ENCODE measurements at places on chromosomes 1 and 21. TPM values are rescaled to one million over a fixed set of nuclear protein-coding genes. Genes with fewer than 3 reads are reported as not detected.

MXRA8 gene
- total RNA-seq = 121 TPM

LRRC71 gene
- total RNA-seq = not detected

COL11A1 gene
- total RNA-seq = 1.4 TPM

TEX38 gene
- total RNA-seq = not detected

ALX3 gene
- total RNA-seq = not detected

LRRC41 gene
- total RNA-seq = 63.5 TPM

CLEC20A gene
- total RNA-seq = not detected

BTBD19 gene
- total RNA-seq = 2.9 TPM

SPTA1 gene
- total RNA-seq = 0.14 TPM

DNA sequence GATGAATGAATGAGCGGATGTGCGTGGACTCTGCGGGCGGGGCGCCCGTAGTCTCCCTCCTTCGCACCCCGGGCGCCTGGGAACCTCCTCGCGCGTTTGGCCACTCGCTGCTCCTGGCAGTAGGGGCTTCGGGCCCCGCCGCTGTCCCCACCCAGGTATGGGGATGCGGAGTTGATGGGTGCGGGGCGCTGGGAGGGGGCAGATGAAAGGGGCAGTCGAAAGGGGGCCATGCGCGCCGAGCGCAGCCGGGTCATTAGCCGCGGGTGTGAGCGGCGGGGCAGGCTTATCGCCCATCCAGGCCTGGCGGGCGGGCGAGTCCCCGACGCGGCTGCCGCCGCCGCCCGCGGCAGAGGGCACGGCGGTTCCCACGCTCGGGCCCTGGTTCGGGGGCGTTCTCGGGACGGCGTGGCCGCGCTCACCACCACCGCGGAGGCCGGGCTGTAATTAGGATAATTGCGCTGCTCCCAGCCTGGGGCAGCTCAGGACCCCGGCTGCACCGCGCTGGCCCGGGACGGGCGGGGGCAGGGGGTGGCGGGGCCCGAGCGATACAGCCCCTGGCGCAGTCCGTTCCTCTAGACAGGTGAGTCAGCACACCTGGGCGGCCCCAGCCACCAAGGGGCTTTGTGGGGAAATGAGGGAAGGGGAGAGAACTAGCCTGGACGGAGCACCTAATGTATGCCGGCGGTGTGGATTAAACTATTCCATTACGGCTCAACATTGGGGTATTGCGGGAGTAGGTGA lies 22.1 kb upstream of the CITED4 start:
- DNase-seq = no peak

GRCh38 chr21:36828891-36829515 lies 130.1 kb downstream of the SIM2 start:
- no peak for DNase-seq

DNA sequence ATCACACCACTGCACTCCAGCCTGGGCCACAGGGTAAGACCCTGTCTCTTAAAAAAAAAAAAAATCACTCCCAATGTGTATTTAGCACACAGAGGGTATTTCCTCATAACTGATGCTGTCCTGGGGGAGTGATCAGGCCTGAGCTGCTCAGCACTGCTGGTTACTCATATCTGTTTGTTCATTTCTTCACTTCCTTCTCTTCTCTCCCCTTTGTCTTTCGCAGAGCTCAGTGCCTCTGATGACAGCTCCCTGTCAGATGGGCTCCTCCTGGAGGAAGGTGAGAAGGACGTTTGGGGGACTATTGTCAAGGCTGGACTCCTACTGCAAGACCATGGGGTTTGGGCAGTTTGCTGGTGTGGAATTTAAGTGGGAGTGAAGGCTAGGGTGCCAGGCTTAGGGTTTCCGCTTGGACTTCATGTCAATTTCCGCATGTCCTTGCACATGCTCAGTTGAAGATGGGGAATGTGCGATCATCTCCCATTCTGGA lies 13.0 kb downstream of the INAVA start:
- DNase-seq = peak; percentile 32

DNA sequence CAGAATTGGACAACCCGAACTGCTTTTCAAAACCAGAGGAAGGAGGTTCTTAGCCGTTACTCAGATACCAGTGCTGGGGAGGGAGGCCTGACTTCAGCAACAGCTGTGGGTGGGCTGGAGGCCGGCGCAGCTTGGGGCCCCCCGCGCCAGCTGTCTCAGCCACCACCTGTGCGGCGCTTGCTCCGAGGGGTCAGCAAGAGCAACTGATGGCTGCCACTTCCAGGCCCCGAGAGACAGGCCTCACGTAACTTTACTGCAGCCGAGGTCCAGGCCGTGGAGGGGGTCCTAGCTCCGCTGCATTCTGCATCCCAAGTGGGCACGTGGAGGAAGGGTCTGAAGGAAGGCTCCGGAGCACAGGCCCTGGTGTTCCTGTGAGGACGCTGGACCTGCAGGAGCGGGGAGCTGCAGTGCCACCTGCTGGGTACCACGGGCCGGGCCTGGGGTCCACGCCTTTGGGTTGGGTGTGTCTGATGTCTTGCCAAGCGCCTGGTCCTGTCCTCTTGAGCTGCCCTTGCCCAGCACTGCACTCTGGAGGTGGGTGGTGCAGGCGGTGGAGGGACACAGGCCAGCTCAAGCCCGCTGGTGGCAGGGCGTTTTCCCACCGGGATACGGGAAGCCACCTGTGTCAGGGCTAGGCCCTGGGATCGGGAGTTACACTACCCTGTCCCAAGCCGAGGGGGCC lies 9.8 kb downstream of the THAP3 start:
- peak; percentile 79 for DNase-seq

DNA sequence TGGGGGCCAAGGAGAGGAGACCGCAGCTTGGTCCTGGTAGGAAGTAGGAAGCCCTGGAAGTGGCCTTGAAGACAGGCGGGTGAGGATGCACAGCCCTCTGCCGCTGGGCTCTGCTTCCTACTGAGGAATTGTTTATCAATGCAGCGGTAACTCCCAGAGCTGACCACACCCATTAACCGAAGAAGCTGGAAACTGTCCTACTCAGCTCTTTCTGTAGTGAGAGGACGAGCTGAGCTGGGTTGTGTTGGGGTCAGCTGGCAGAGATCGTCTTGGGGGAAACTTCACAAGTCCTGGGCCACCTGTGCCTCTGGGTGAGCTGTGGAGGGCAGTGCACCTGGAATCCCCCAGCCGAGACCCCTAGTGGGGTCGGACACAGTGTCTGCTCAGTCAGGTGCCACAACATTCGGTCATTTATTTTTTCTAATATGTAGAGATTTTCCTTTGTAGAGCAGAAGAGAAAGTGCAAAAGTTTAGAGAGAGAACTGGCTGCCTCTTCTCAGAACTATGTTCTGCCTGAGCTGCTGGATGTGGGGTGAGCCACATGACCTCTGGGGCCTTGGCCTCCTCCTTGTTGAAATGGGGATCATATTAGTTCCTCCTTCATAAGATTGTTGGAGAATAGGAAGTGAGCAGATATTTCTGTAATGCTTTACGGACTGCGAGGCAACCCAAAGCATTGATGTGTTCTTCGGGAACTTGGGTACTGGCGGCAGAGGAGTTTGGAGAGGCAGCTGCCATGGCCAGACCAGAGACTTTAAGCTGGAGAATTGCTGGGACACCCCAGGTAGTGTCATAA lies 3.6 kb downstream of the NECAP2 start:
- DNase-seq = no peak

GRCh38 chr1:196515904-196516303 lies 92.3 kb downstream of the KCNT2 start:
- DNase-seq = no peak

- no peak for DNase-seq
Measured at GRCh38 chr1:89975540-89976125, 19.3 kb upstream of the ZNF326 start.

DNA sequence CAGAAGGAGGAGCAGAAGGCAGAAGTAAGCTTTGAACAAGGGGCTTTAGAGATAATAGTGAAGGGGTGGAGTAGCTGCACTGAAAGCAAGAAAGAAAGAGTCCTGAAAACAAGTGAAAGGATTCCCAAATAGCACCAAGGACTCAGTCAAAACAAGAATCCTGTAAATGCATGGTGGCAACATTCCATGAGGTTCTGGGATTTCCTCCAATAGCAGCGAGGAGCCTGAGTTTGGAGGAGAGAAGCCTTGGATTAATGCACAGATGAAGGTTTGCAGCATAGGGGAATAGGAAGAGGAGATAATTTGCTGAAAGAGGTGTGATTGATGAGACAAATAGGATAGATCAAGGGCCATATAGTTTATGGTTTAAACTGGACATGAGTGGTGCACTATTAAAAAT lies 10.9 kb downstream of the KRTAP22-2 start:
- DNase-seq = no peak

DNA sequence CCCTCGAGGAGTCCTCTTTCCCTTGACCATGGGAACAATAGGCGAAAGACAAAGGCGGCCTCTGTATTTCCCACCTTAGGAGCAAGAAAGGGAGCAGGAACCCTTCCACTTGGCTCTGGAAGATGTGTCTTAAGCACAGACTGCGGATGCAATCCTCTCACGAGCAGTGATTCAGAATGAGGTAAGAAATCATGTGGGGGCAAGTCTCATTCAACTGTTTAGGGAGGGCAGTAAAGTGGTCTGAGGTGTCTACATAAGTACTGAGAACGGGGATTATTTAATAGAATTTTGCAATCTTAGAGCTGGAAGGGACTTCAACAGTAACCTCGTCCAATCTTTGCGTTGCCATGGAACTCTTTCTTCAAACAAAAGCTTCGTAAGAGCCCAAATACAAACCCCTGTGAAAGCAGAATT lies 1.6 kb upstream of the DYRK3 start:
- DNase-seq = peak; percentile 82

GRCh38 chr21:27674041-27674615 lies 707.2 kb upstream of the ADAMTS5 start:
- DNase-seq = no peak

DNA sequence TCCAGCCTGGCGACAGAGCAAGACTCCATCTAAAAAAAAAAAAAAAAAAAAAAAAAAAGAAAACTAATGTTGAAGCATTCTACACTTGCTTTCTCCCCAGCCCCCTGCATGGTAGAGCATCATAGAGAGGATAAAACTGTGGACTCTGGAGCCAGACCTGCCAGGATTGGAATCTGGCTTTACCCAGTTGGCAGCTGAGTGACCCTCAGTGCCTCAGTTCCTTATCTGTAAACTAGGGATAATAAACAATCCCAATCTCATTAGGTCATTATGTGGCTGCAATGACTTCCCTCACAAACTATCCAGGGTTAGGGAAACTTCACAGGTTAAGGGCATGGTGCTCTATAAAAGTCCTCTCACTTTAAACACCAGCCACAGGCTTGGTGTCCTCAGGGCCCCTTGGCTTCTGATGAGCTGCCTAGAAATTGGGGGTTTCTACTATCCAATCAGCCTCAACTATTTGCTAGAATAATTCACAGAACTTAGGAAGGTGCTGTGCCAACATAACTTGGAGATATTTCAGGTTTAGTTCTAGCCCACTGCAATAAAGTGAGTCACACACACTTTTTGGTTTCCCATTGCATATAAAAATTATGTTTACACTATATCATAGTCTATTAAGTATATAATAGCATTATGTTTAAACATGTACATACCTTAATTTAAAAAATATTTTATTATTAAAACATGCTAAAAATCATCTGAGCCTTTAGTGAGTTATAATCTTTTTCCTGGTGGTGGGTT lies 180.5 kb upstream of the B3GALT2 start:
- DNase-seq = no peak

- DNase-seq = no peak
Measured at GRCh38 chr1:79197421-79197820, 190.9 kb upstream of the ADGRL4 start.

DNA sequence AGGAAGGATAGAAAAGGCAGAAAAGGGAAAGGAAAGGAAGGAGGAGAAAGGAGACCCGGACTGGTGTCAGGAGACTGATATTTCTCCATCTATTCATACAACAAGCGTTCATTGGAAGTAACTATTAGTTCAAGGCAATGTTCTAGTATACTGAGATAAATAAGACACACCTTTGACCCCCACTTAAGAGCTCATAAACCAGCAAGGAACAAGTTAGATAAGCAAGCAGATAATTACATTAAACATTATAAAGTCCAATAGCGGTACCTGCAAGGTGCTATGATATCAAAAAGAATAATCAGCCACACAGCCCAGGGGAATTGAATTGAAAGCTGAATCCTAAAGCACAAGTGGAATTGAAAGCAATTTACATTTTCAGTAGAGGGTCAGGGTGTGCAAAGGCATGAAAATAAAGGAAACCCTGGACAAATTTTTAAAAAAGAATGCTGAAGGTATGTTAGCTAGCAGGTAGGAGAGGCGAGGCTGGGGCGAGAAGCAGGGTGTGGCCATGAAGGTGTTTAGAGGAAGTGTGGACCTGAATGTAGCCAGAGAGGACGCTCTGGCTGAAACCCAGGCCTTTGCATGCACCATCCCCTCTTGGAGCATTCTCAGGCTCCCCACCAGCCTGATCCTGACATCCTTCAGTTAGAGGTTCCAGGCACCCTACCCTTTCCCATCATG lies 200.0 kb downstream of the SETD4 start:
- no peak for DNase-seq

GRCh38 chr1:152811050-152811449 lies 721 bp upstream of the LCE1B start:
- no peak for DNase-seq

All from sigmoid colon (tissue), 7 donors.